ENCODE measurements at places on chromosomes 5 and 9.

- no peak for DNase-seq
Measured at GRCh38 chr5:72307573-72307967, 12.5 kb downstream of the MRPS27 start.

DNA sequence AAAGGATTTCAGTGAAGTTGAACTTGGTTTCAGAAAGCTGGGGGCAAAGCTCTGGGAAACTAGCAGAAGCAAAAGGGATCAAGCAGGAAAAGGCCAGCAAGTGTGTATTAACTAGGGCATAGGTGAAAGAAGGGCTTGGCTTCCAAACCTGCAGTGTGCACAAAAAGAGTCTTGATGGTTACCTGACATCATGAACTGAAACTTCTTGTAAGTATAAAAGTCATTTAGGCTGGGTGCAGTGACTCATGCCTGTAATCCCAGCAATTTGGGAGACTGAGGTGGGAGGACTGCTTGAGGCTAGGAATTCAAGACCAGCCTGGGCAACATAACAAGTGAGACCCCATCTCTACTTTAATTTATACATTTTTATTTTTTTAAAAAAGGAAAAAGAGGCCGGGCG lies 216.4 kb downstream of the EPB41L4A start:
- no peak for DNase-seq

DNA sequence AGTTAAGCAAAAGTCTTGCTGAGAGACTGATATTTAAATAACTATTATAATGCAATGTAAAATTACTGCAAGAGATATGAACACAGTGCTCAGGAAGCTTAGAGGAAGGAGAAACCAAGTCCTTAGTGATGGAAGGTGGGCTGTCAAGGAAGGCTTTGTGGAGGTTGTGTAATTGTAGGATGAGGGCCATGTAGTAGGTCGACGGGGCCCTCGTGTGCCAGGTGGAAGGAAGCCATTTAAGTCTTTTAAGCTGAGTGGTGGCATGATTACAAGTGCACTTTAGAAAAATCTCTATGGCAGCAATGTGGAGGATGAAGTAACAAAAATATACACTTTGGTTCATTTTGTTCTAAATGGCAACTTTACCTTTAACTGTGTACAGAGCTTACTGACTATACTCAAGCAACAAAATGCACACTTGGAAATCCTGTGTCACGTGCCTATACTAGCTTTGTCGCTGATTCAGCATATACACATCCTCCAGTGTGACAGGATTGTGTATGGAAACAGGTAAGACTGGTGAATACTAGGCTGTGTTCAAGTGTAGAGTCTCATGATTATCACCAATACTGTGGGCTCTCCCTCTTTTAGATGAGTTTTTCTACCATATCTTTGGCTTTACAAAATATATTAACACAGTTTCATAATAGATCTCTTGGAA lies 78.6 kb downstream of the TMC1 start:
- no peak for DNase-seq

DNA sequence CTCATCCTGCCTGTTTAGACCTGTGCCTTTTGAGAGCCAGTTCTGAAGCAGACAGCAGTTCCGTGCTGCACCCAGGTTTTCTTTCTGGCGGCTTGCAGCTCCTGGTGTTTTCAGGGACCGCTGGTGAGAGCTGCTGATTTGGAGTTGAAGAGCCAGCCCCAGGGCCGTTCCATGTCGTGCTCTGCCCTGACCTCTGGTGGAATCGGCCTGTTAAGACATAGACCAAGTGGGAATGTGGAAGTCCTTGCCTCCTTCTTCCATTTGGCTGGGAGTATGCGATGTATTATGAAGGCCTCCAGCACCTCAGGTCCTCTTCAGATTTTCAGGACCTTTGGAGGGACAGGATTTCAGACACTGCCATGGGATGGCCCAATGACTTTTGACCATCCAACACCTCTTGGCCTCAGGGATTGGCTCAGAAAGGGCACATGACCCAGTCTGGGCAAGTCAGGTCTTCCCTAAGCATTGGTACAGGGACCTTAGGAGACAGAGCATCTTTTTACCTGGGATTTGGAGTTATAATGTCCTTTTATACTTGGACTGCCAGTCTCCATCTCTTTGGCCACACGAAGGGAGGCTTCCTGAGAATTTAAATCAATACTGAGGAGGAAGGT lies 136.1 kb upstream of the CLINT1 start:
- DNase-seq, result no peak

DNA sequence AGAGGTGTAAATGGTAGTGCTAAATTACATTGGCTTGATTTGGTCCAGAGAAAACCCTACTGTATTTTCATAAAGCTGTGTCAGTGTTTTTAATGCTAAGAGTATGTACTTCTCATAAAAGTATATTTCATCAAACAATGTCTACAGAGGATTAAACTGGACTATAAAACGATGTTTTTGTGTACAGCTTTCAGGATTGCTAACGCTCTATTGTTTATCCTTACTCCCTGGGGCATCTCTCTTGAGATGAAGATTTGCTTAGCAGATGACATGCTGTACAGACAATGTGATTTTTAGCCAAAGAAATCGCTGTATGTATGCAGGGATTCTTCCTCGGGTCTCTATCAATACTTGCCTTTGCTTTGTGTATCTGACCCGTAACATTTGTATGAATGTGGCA lies 216.0 kb downstream of the FBXL7 start:
- no peak for DNase-seq

All from activated naive CD4-positive, alpha-beta T cell (primary cell).